Urothelium cell line (cell line): ENCODE measurements at places on chromosomes 7 and 10.

GRCh38 chr10:120409816-120410215, 47.2 kb upstream of the PLPP4 start:
- no peak for DNase-seq

DNA sequence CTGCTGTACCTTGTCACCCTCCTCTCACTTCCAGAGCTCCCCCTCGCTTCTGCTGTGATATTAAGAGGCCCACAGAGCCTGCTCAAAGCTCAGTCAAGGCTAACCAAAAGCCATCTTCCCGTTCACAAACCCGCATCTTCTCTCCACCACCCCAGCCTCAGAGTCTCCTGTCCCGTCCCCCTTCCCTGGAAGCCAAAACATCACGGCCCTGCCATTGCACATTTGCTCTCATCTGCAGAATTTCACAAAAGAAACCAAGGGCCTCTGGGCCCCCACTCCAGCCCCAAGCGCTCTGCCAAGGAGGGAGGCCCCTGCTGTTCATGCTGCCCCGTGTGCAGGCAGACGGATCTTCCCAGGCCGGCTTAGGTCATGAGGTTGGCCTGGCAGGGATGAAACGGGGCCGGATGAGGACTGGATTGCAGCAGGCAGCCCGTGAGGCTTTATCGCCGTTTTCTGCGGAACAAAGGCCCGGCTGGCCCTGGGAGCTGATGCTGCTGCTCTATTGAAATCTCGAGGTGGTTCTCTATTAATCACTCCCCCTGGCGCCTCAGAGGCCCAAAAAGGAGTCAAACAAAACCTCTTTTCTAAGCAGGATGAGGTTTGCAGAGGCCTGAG, 31.6 kb upstream of the FOXK1 start:
- DNase-seq = no peak

DNA sequence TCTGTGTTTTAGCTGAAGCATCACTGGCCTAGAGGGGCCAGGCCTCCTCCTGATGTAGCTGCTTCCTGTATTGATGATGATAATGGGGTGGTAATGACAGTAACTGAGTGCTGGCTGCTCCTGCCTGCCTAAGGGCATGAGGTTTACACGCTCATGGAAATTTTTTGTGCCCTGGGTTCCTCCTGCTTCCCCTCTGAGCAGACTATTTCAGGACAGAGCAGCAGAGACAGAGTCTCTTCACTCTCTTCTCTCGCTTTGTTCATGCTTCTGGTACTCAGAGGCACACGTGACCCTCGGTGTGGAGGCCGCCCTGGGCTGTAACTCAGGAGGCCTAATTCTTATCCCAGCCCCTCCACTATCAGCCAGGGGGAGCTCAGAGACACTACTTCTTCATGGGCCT, 27.9 kb downstream of the LRRC20 start:
- no peak for DNase-seq

GRCh38 chr10:114426476-114426875, 22.2 kb upstream of the AFAP1L2 start:
- DNase-seq = no peak

DNA sequence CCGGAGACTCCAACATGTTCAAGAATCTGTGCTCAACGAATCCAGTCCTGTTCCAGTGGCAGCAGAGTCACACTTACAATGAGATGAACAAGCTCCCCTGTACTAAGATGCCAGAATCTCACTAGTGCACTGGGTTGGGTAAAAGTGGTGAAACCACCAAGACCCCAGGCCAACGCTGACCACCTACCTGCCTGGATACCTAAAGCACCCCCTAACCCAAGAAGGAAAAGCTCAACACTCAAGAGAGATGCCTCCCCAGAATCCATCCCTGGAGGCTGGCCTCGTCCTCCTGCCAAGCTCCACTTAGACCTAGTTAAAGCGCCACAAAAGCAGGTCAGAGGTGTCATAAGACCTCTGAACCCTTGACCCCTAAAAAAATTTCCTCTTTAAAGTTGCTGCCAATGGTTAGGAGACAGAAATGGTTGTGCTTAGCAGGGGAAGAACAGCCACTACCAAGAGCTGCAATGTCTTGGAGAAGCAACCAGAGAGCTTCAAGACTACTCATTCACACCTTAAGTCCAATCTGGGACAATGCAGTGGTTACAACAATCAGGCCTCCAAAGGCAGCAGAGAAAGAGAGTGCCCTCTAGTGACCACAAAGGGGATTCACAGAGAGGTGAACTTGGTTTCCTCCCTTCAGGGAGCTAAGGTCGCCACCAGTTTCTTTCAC, 94.6 kb upstream of the MACROH2A2 start:
- peak; percentile 84 for DNase-seq

DNA sequence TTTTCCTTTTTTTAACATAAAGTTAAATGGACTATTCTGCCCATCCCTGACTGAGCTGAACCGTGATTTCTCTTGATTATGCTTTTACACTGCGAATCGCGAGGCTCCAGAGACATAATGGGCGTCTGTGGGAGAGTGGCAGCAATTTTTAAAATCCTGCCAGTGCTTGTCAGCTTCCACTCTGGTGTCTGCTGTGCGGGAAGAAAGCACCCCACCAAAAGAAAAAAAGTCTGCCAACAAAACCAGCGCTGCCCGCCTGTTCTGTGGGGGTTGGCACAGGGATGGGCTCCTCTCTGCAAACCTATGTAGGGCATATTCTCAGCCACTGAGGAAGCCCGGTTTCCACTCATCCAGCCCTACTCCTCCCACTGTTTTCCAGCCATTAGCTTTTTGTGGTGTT, 592.3 kb upstream of the GALNT17 start:
- DNase-seq = no peak

DNA sequence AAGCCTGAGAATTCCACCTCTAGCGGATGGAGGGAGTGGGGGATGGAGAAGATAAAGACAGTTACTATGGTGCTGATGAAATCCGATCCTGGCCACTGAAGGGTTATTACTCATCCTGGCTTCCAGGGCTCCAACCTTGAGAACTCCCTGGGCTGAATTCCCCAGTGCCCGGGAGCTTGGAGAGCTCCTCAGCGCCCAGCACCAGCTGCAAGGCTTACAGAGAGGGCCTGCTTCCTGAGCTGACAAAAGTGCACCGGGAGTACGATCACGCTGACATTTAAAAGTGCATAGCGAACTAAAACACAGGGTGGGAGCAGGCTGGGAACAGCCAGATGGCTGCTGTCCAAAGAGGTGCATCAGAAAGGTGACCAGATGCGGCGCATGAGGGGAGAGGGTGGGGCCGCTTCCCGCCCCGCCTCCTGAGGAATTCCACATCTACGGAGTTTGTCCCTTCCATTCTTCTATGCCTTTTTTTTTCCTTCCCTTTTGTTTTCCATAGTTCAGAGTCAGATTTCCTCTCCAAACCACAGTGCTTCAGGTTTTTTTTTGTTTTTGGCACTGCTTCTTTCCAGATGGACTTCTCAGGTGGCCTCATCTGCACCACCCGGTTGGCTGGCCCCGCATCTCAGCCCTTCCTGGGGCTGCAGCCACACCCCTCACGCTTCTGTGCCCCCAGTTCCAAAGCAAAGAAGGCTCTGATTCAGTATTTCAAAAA, 62.4 kb upstream of the MKRN1 start:
- DNase-seq = peak; percentile 87

- no peak for DNase-seq
These were observed 11.2 kb upstream of the PRDX3 start for GRCh38 chr10:119189811-119190282.

DNA sequence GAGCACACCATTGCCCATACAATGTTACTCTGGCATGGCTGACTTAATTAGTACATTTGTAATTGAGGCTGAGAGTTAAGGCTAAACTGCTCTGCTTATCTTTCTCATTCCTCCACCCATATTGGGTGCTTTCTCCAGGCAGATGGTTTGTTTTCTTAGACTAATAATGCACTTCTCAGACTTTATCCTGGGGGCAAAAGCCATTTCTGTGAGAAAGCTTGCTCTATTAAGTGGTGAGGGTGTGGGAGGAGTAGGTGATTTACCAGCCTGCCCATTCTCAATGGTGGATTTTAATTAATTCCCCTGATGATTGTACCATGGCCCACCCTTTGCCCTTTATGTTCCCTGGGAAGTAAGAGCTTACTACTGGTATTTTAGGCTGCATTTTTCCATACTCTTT, 174.8 kb downstream of the FOXP2 start:
- no peak for DNase-seq

- DNase-seq = no peak
These were observed 732.1 kb upstream of the AUTS2 start for GRCh38 chr7:68866200-68866570.

GRCh38 chr7:966291-967069, 8.9 kb downstream of the COX19 start:
- no peak for DNase-seq

- no peak for DNase-seq
These were observed 21.7 kb upstream of the PCGF5 start for GRCh38 chr10:91198781-91199180.

GRCh38 chr7:123400196-123400595, 134.2 kb downstream of the IQUB start:
- no peak for DNase-seq

- no peak for DNase-seq
These were observed 312.8 kb downstream of the LRMDA start for GRCh38 chr10:75744261-75744660.

GRCh38 chr7:76507723-76508406, 2.5 kb upstream of the UPK3B start:
- DNase-seq = no peak

- DNase-seq = no peak
These were observed 20.0 kb downstream of the THNSL1 start for GRCh38 chr10:25036381-25036780.

- no peak for DNase-seq
These were observed 227.1 kb downstream of the FANK1 start for GRCh38 chr10:126123466-126123865.
